GOT3 (cell line): ENCODE measurements at places on chromosomes 13 and 19.

DNA sequence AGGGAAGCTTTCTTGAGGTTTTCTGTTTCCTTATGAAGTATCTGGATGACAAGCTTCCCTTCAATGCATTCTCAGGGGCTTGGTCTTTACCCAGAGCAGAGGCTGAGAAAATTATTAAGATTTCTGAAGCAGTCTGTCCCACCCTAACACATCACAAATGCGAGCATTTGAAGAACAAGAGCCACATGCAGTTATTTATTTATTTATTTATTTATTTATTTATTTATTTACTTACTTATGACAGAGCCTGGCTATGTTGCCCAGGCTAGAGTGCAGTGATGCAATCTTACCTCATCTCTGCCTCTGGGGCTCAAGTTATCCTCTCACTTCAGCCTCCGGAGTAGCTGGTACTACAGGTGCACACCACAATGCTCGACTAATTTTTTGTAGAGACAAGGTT is 38.4 kb downstream of the SPRYD7 start:
- DNase-seq: no peak

DNA sequence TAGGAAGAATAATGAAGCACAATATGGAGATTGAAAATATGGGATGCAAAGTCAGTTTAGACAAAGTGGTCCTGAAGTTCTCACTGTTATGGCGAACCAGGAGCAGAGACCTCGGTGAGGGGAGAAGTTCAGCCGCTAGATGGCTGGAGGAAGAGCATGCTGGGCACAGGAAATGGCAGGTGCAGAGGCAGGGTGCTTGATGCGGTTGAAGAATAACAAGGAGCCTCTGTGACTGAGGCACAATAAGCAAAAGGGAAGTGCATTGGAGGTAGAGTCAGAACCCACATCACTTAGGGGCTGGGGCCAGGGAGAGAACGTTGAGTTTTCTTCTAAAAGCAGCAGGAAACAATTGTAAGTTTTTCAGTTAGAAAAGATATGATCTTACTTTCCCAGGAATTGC is 1725.2 kb downstream of the EFNB2 start:
- no peak for DNase-seq

DNA sequence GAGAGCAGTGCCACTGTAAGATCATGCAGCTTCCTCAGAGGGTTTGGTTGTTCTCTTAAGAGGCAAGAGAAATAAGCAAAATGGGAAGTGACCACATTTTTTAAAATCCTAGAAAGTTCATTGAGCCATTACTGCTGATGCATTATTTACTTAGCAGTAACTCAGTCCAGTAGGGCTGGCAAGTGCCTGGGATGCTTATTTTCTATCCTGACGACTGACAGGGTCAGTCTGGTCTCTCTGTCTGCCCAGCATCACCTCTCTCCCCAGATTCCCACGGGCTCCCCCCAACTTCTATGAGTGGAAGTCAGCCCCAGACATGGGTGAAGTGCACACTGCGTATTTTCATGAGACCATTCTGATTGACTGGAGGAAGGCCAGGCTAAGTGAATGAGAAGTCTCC is 10.4 kb downstream of the SHISA2 start:
- no peak for DNase-seq

GRCh38 chr13:59501004-59501403 is 662.7 kb downstream of the DIAPH3 start:
- no peak for DNase-seq

DNA sequence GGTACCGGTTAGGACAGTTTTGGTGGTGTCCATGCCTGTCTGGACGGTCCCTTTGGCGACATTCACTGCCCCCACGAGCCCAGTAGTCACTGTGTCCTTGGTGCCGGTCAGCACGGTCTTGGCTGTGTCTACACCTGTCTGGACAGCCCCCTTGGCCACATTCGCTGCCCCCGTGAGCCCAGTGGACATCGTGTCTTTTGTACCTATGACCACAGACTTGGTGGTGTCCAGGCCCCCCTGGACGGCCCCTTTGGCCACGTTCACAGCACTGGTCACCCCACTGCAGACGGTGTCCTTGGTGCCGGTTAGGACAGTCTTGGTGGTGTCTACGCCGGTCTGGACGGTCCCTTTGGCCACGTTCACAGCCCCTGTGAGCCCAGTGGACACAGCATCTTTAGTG is 6.2 kb downstream of the PLIN4 start:
- no peak for DNase-seq
